NCI-H510A treated with DMSO at 0.1 percent for 48 hours (cell line): ENCODE measurements at places on chromosomes 3 and 15.

GRCh38 chr3:9786209-9786739, 6.0 kb downstream of the TADA3 start:
- DNase-seq, result no peak

- no peak for DNase-seq
Measured at GRCh38 chr3:130537673-130538304, 20.8 kb downstream of the COL6A6 start.

DNA sequence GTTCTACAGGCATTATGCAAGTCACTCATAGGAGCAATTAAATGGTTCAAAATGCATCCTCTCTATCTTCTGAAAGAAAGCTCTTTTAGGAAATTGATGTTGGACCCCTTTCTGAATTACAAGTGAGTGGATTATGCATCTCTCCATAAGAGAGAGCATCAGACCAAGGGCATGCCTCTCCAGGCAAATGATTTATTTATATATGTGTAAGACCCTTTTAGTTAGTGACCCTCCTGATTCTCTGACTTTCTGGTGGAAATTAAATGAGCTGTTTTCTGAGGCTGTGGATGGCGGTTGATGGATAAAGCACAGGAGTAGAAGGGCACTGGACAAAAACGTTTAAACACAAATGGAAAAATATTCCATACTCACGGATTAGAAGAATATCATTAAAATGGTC, 62.6 kb downstream of the CADPS start:
- no peak for DNase-seq

GRCh38 chr15:40242601-40243000, 3.7 kb downstream of the PAK6 start:
- no peak for DNase-seq

DNA sequence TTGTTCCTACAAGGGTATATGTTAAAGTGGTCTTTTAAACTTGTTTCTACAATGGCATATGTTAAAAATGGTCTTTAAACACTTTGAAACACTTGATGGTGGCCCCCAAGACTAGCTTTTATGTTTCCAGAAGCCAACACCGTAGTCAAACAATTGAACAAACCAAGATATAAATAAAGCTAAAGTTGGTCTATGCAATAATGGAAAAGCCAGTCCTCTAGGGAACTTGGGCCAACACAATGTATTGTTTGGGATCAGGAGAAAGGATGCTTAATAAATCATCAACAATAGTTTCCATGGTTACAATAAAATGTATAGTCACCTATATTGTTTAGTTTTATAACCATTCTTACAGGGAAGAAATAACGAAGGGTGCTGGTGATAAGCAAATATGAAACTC, 137.2 kb downstream of the RORA start:
- DNase-seq, result no peak

GRCh38 chr3:148081926-148082325, 615.8 kb upstream of the AGTR1 start:
- DNase-seq, result no peak

- peak; percentile 83 for DNase-seq
Measured at GRCh38 chr3:159782724-159783421, 205.8 kb upstream of the IL12A start.

DNA sequence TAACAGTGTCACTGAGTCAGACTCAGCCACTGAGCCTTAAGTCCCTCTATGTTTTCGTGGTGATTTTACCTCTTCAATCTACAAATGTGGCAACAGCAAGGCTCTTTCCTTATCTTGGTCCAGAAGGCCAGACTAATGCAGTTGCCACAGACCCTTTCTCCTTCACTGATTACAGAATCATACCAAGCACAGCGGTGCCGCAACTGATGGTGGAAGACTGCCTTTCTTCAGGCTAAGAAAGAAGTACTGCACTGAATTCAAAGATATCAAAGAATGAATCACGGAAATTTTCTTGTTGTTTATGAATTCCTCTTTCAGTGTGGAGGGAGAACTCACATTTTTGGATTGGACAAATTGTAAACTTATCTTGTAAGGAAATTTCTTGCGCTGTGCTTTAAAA, 18.6 kb downstream of the DCP1A start:
- DNase-seq, result no peak

- no peak for DNase-seq
Measured at GRCh38 chr3:62065985-62066693, 307.2 kb downstream of the FEZF2 start.

DNA sequence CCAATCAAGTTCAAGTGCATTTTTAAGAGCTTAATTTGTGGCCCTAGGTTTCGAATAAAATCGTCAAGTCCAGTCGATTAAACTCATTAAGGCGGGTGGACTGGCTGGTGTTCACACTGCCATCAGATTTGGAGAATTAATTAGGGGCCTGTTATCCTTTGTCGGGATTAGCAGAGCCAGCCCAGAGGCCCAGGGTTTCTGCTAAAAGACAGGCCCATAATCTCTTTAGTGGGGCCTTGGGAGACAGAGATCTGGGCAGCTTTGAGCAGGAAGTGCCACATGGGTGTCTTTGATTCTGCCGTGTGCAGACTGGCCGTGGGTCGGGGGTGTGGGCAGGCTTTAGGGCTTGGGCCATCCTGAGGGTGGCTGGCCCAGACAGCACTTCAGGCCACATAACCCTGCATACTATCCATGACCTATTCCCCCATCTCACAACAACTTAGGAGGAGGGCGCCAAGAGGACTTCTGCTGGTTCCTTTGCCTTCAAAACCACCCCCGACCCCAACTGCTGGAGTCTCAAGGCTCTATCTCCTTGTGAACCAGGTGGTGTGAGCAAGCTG, 94.7 kb downstream of the PLXNA1 start:
- DNase-seq, result no peak

DNA sequence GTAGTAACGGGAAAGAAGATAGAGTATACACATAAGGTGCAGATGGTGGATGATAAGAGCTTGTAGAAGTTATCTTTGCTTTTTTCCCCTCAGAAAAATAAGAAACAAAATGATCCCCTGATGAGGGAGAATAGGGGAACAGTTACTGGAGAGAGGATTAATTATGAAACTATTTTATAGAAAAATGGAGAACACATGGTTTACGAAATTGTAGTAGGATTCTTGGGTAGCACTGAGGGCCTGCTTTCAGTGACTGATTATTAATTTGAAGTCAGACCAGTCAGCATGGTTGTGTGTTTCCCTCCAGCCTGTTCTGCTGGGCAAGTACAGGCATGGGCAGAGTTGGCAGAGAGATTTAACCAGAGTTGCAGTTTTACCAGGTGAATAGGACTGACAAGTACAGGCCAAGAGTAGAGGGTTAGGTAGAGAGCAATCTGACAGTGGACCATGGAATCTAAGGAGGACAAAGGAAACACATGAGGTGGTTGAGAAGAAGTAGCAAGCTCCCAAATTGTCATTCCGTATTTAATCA, 5.9 kb downstream of the SLC49A4 start:
- DNase-seq, result no peak

DNA sequence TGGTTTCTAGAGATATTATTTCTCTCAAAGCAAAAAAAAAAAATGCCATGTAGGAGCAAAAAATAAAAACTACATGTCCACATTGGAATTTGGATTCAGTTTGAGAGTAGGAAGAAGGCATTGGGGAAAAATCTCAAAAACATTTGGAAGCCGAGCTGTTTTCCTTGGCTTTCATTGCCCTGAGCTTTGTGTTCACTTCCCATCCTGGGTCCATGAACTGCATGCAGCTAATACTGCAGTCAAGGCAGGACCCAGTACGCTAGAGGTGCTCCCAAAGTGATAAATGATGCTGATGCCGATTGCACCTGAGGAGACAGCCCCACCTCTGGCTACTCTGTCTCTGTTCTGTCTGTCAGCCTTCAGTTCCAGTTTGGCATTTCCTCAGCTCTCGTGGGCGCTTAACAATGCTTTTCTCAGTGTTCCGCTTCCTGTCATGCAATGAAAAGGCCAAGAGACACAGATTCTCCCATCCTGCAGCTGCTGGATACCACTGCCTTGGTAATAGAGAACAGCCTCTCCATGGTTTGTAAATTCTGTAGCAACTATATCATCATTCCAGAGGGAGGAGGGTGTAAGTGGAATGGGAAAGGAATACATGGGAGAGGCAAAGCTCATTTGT, 181.8 kb downstream of the RYR3 start:
- DNase-seq, result no peak

DNA sequence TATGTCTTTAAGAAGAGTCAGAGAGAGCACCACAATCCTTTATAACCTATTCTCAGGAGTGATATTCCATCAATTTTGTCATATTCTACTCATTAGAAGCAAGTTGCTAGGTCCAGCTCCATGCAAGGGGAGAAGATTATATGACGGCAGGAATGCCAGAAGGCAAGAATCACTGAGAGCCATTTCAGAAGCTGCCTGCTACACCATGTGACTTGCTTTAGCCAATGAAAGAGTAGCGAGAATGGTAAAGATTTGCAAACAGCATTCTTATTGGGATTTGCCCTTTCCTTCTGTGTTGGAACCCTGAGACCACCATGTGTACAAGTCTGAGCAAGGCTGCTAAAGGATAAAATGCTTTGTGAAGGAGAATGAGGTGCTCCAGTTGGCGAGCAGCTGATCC, 4.5 kb upstream of the C3orf70 start:
- DNase-seq, result no peak

DNA sequence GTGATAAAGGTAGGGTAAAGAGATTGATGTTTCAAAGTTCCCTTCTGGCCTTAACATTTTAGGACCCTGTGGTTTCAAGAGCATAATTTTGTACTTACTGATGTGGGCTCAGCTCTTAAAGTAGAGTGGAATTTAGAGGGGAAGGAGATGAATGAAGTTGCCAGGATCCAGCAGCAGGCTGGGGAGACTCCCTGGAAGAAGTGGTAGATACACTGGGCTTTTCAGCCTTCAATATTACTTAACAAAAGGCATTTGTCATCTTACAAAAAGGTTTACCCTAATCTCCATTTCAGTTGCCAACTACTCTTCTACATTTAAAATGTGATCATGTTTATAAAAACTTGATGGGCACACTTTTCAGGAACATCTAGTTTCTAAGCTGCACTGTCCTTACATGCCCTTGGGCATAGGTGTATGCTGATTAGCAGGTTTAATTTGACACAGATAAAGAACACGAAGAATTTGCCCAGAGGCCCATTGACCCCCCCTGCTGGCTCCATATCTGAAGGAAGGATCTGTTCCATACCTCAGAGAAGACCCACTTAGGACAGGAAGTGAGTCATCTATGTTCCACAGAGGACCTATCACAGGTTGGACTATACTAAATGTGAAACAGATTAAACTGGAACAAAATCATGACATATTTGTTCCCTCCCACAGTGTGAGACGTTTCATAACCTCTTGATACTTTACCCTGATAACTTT, 93.0 kb upstream of the LPP start:
- DNase-seq, result peak; percentile 34

- no peak for DNase-seq
Measured at GRCh38 chr3:114707252-114707860, 413.5 kb downstream of the TIGIT start.

DNA sequence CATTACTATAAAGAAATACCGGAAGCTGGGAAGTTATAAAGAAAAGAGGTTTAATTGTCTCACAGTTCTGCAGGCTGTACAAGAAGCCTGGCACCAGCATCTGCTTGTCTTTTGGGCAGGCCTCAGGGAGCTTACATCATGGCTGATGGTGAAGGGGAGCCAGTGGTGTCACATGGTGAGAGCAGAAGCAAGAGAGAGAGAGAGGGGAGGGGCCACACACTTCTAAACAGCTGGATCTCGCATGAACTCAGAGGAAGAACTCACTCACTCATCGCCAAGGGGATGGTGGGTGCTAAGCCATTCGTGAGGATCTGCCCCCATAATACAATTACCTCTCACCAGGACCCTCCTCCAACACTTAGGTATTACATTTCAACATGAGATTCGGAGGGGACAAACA, 51.8 kb upstream of the ANKRD34C start:
- DNase-seq, result no peak

DNA sequence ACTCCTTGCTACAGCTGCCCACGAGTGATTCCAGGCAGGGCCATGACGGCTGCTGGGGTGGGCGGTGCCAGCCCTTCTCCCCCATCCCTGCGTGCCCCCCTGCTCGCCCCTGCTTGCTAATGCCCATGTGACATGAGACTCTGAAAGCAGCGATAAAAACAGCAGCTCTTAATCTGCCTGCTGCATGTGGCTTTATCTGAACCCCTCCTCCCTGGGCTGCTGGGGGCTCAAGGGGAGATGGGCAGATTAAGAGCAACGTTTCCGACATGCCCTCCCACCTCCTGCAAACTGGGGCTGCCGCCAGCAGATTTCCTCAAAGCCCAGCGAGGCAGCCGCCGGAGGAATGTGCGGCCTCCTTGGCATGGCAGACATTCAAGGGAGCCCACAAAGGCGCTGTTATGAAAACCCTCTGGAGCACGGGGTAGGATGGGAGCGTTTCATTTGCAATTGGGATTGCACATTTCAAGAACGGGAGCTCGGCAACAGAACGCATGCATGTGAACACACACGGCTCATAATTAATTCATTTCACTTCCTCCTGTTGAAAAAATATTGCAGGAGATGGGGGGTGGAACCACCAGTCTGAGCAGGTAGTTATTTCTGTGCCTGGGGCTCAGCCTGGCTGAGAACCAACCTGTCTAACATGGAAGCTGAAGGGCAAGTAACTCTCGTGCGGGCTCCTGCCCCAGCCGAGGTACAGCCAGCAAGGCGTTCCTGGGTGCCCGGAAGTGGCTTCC, 504.2 kb upstream of the PROK2 start:
- peak; percentile 6 for DNase-seq

- no peak for DNase-seq
Measured at GRCh38 chr3:154954757-154955156, 125.4 kb upstream of the MME start.

- DNase-seq, result no peak
Measured at GRCh38 chr3:11477407-11477911, 166.3 kb downstream of the VGLL4 start.

GRCh38 chr3:17852217-17852616, 109.8 kb upstream of the TBC1D5 start:
- DNase-seq, result peak; percentile 33

GRCh38 chr3:10437272-10437994, 68.0 kb downstream of the ATP2B2 start:
- no peak for DNase-seq

DNA sequence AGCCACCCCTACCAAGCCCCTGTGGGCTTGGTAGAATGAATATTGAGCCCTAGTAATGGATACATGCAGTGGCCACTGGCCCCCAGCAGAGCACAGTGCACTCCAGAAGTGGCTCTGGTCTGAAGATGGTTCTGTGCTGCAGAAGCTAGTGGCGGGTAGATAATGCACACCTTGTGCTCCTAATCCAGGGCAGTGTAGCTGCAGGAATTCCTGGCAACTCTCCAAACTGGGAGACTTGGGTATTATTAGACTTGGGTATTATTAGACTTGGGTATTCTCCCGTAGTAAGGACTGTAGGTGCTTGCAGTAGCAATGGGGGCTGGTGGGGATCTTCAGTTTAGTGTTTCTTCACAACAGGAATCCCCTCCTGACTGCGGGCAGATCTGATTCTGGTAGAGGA, 34.7 kb downstream of the NUSAP1 start:
- no peak for DNase-seq

- DNase-seq, result no peak
Measured at GRCh38 chr3:109278546-109278945, 37.8 kb downstream of the DPPA2 start.
